ENCODE measurements at places on chromosomes 2 and 18.

- DNase-seq, result no peak
Observed at GRCh38 chr2:196473617-196474016, 165.9 kb upstream of the CCDC150 start.

DNA sequence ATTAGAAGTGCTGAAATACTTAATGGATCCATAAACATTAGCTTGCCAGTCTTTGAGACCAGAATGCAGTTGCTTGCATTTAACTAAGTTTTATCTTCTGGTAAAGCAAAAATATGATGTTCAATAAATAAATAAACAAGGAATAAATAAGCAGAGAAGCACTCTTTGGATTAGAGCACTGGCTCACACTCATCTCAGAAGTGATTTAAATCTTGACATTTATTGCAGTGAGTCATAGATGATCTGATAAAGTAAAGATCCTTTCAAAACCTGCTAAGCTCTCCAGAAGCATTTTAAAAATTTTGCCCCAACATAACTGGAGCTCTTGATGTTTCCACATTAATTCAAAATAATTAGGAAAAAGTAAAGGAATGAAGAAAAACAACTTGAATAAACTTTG is 66.8 kb downstream of the KYNU start:
- no peak for DNase-seq

DNA sequence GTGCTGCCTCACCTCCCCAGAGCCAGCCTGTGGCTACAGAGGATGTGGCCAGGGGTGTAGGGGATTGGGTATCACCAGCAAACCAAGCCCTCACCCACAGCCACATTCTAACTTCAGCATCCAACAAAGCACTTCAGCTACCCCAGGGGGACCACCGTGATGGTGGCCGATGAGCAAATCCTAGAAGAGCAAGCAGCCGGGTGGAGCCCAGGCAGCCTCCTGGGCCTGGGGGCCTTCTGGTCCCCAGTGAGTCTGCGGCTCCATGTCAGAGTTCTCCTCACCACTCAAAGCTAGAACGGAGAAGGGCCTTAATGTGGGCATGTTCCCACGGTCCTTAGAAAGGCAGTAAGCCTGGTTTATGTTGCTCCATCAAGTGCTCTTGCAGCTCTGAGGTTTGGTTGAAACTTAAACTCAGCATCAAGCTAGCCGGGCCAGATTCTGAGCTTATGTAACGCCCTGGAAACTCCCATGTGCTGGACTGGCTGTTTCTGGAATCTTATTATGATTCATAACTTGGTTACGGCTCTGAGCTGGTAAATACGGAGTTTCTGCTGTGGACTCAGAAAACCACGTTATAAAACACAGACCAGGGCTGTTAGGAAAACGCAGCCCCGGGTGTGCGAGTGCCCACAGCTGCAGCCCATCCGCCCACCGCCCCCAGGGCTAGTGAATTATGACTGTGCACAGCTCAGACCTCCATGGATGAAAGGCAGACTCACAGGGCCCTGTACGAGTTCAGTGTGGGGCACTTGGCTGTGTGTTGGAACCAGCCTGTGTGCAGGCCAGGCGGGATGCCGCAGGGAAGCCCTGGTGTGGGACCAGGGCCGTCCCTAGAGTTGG is 99.8 kb downstream of the SEPTIN10 start:
- peak; percentile 12 for DNase-seq

GRCh38 chr2:129812071-129812470 is 167.4 kb upstream of the RAB6C start:
- DNase-seq, result no peak

DNA sequence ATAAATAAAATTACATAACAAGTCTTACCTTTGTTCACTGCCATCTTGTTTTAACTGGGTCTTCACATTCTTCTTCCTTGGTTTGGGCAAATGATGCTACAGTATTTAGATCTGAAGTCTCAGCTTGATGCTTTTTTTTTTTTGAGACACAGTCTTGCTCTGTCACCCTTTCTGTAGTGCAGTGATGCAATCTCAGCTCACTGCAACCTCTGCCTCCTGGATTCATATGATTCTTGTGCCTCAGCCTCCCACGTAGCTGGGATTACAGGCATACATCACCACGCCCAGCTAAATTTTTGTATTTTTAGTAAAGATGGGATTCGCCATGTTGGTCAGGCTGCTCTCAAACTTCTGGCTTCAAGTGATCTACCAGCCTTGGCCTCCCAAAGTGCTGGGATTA is 53.2 kb upstream of the MAT2A start:
- DNase-seq, result no peak

DNA sequence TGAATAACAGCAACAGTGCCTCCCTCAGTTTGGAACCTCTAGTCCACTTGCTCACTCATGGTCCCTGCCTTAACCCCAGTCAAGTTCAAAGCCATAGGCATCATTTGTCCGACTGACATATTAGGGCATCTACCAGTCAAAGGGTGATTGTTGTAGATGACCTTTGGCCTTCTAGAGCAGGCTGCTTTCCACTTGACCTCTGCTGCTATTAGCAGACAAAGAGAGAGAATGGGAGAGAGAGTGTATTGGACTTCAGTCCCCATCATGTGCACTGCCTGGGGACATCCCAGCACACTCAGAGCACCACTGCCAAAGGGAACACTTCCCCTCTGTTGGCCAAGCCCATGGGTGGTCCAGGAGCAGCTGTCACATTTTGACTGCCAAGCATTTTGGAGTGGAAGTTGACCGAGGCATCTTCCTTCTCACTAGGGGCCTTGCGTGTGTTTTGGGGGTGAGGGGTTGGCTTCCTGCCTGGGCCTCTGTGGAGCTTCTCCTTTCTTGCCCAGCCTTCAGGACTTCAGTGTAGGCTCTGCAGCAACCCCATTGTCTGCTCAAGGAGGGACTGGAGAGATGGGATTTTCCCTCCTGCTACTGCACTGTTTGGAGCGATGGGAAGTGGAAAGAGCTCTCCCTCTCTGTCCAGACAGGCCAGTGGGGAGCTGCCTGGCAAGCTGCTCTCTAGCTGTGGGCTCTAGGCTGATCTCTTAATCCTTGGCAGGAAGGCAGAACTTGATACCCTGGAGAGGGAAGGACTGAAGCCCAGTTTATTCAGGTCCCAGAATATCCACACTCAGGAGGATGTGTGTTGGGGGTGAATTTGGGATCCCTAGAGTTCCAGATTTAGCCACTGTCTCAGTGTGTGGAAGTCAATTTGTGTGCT is 68.1 kb downstream of the TMEM247 start:
- no peak for DNase-seq

GRCh38 chr2:123521854-123522253 is 503.2 kb upstream of the CNTNAP5 start:
- no peak for DNase-seq

DNA sequence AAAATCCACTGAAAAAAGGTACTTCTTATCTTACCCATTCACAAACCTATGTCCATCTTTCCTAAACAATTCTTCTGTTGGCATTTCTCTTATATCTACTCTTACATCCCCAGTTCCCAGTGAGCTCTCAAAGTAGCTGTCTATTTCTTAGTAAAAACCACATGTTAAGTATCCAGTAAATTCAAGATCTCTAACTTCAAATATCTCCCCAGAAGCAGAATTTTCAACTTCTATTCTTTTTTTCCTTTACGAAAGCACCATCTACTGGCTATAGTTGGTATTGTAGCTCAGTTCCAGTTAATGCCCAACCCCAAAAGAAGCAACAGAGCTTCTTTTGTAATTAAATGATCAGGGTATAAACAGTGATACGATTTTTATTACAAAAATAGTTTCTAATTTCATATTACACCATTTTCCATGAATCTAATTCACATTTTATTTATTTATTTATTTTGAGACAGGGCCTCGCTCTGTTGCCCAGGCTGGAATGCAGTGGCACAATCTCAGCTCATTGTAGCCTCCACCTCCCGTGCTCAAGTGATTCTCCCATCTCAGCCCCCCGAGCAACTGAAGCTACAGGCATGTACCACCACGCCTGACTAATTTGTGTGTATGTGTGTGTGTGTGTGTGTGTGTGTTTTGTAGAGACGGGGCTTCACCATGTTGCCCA is 28.5 kb downstream of the HRH4 start:
- peak; percentile 13 for DNase-seq

DNA sequence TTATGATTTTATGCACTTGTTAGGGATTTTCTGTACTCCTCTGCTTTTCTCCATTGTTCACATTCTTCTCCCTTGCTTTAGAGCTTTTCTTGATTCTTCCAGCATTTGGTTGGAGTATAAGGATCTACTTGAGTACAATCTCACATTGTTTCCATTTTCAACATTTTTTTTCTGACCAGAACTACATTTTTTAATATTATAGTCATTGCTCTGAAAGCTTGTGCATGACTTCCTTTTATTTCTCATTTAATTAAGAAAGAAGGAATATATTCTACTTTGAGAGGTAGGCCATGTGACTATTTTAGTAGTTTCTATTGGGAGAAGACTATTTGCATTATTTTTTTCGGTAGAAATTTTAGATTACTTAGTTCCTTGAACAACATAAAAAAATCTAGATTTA is 200.4 kb downstream of the TMEM247 start:
- DNase-seq, result no peak

GRCh38 chr2:178415979-178416378 is 35.0 kb downstream of the PRKRA start:
- no peak for DNase-seq

DNA sequence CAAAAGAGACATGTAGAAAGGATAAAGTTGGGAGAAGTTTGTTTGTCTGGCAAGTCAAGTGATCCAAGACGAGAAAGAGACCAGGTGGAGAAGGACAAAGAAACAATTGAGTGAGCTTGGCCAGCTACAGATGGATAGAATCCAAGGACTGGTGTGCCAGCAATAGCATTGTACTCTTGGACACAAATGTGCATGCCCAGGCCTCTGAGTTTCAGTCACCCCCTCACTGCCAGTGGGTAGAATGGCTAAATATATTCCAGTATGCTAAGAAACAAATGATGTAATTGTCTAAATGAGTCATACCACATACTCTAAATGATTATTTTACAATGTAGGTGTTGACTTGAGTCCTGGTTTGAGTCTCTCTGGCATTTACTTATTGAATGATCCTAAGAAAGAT is 881.3 kb downstream of the LRRTM4 start:
- no peak for DNase-seq

DNA sequence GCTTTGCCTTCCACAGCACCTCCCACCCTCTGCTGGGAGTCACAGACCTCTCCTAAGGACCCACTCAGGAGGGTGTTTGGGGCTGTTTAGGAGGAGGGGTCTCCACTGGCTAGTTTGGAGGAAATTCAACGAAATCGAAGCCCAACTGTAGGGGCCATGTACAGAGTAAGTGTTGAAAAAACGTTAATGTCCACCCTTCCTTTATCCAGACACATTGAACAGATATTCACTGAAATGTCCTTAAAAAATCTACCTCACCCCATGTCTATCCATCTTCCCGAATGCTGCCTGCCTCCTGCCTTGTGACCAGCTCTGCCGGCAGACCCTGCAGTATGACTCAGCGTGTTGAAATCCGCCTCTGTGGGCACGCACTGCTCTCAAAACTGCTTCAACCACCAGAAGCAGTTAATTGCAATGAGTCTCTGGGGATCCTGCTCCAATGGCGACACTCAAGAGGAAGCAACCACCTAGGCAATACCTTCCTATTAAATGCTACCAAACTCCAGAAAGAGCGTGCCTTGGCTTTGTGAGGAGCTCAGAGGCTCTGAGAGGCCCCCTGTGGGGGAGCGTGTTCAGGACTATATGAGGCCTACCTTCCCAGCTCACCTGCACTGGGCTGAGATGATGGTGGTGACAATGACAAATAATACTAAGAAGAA is 61.4 kb upstream of the RTN4 start:
- no peak for DNase-seq

DNA sequence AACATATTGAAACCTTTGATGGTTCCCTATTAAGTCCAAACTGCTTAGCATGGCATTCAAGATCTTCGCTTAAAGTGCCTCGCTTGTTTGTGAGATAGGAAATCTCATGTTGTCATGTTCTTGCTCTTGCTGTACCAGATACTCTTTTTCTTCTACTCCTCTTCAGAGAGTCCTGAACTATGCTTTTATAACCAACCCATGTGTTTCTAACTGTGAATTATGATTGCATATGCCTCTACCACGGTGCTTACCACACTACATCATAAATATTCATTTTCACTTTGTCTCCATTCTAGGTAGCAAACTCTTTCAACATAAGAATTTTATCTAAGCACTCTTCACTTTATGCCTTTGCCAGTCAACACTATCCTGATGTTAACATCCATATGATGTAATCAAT is 23.6 kb downstream of the STAT4 start:
- DNase-seq, result no peak

- DNase-seq, result no peak
Observed at GRCh38 chr2:85976106-85976920, 87.5 kb upstream of the ST3GAL5 start.

DNA sequence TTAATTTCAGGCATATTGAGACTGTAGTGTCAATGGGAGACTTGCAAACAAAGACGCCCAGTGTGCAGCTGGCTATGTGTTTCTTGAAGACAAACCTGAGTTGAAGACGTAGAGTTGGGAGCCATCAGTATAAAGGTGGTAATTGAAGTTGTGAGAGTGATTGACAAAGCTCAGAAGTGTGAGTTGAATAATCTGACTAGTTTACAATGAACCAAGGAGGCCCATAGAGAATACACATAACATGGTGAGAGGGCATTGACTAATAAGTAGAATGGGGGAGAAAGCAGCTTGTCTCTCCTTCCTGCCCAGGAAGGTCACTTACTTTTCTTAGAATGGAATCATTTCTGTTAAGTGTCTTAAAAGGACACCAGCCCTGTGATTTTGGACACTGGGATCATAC is 14.1 kb downstream of the SP110 start:
- DNase-seq, result no peak

DNA sequence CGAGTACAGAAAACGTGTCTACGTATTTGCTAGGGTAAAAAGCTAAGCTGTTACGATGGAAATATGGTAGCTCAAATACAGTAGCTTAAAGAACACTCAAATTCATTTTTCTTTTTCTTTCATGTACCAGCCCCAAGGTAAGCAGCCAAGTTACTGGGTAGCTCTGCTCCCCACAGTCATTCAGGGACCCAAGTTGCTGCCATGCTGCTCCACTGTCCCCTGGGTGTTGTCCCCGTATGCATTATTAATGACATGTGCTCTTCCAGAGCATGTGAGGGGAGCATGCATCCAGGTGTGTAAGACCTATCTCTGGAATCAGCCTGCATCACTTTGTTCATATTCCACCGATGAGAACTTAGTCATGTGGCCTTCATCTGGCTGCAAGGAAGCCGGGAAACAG is 105.1 kb upstream of the SP3 start:
- DNase-seq, result no peak

DNA sequence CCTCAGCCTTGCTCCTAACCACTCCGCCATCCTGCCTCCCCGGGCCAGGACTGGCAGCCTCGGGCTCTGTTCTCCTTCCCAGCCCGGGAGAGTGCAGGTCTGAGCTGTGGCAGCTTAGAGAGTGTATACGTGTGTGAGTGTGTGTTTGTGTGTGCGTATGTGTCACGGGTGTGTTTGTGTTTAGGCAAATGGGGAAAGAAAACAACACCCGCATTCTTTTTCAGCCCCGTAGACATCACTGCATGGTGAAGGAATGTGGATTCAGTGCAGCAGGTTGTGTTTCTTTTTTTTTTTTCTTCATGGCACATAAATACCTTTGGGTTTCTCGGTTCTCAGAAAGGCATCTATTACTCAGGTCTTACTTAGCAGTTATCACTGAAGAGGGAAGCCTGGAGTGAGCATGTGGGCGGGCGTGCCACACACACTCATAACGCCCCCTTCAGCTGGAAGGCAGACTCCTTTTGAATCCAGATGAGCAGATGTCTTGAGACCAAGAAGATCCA is 44.2 kb downstream of the GLI2 start:
- DNase-seq, result no peak

Measured in stimulated activated CD4-positive, alpha-beta T cell treated with anti-CD3 and anti-CD28 coated beads, Interleukin-4, amount 100 ng/mL, for 24 hours (primary cell).